ENCODE measurements at places on chromosomes 16 and 17. TPM values are rescaled to one million over a fixed set of nuclear protein-coding genes. Genes with fewer than 3 reads are reported as not detected.

KRT28 gene
- not detected for total RNA-seq

DNA sequence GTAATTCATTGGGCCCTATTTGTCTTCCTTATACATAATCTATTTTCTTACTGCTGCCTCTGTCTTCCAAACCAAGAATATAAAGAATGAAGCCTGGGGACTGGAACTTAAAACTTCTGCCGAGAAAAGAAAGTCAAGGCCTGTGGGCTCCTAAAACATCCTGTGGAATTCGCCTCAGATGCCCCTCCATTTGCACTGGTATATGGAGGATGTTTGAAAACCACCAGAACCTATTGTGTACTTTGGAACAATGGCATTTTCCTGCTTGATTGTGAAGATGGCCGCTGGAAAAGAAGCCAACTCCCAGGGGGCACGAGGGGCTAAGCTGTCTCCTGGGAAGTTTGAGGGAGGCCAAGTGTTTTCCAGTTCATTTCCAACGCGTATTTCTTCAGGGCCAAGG lies 122.4 kb downstream of the WWOX start:
- DNase-seq: no peak

DNA sequence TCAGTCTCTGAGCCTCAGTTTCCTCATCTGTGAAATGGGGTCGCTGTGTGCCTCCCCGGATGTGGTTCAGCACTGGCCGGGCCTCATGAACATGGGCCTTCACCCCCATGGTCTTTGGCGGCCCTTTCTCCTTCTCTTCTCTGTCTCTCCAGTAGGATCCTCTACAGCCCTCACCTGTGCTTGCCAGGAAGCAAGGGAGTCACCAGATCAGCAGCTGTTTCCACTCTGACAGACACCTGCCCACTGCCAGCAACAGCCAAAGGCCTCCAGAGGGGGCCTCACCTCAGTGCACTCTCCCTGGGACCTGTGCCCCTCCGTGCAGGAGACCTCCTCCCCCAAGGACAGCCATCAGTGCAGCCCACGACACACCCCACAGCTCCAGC lies 89.4 kb downstream of the C16orf78 start:
- no peak for DNase-seq

TBX4 gene
- total RNA-seq: not detected

DNA sequence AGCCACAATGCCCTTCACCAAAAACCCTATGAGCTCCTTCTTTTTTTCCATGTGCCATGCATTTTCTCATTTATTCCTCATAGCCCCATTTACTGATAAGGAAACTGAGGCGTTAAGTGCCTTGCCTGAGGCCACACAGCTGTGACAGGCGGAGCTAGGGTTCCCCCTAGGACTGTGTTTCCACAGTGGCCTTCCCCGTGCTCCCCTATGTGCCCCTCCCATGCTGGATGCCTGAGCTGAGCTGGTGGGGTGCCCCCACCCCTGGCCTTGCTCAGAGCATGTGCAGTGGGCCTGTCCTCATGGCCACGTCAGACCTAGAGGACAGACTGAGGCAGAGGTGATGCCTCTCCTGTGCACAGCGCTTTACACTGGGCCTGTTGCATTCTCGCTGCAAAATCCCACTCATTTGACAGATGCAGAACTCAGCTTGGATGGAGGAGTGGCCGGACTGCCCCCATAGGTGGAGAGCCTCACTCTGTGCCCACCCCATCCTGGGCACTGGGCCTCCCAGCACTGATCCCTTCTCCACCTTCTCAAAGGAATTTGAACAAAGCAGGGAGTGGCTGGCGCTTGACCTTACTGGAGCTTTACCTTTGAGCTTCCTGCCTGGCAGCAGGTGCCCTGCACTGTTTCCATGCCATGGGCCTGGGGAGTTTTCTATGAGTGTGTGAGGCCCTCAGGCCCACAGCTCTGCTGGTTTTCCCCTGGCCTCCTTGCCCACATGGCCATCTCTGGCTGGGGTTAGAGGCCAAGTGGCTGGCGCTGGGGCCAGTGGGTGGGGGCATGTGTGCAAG lies 2.6 kb downstream of the MAP2K3 start:
- DNase-seq: no peak

SLC16A6 gene
- total RNA-seq: 1.1 TPM

SYT17 gene
- total RNA-seq: 8.2 TPM

DNA sequence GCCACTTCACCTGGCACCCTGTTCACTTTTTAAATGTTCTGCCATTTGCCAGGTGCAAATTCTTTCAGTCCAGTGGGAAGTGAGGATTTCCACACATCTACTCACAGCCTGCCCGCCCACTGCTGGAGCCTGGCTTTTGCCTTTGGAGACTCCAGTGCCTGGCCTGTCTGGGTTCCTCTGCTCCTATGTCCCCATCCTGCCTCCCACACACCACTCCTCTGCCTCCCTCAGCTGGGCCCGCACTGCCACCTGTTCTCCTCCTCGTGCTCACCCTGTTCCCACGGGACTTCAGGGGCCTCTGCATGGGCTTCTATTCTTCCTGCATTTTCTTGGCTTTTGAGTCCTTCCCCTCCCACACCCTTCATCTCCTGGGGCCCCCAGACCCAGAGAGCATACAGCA lies 7.9 kb upstream of the NDRG4 start:
- DNase-seq: no peak

DNA sequence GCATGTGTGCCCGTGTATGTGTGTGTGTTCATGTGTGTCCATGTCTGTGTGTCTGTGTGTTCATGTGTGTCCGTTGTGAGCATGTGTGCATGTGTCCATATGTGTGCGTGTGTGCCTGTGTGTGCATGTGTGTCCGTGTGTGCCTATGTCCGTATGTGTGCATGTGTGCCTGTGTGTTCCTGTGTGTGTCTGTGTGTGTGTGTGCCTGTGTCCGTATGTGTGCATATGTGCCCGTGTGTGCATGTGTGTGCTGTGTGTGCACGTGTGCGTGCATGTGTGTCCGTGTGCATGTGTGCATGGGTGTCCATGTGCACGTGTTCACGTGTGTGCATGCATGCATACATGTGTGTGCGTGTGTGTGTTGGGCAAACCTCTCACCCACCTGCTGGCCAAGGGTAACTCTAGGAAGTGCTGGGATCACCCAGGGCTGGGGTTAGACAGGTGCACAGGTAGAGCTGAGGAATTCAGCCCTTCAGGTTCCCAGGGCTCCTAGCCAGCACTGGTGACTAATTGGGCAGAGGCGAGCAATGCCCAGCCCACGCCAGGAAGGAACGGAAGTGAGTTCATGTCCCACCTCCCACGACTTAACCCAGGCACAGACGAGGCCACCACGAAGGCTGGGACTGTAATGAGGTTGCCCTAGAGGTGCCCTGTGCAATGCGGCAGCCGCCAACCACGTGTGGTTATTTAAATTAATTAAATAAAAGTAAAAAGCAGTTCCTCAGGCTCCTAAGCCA lies 8.2 kb upstream of the CSNK1D start:
- DNase-seq: no peak

GRCh38 chr17:69871318-69871717 lies 203.7 kb upstream of the KCNJ16 start:
- no peak for DNase-seq

DNA sequence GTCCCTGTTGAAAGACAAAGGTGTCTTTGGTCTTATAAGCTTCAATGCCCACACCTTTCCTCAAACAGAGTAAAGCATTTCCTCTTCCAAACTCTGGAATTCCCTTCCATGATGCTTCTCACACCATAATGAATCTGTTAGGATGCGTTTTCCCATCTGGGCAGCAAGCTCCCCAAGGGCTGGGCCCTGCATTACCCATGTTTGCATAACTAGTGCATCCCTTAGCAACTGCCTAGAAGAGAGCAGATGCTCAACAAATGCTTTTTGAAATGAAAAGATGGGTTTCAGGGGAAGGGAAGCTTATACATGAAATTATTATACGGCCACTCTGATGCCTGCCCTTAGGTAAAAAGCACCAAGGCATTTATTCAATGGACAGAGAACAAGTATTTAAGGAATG lies 124.5 kb upstream of the CCL2 start:
- DNase-seq: no peak

DNA sequence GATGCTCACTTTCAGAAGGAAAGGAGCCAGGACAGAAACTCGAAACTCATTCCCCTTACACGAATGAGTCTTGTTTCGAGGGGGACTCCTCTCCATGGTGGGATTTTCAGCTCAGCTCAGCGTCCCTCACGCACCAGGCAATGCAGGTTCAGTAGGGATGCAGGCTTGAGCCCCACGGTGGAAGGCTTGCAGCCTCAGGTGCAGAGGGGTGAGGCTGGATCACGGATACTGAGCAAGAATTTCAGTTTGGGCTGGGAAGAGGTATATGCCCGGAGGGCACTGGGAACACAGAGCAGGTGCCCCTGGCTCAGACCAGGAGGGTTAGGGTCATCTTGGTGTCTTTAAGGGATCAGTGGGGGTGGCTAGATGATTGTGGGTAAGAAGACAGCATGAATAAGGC lies 344.9 kb upstream of the TNRC6C start:
- no peak for DNase-seq

- DNase-seq: no peak
Observed at GRCh38 chr17:43068570-43069367, 43.7 kb downstream of the RND2 start.

KRTAP3-1 gene
- total RNA-seq: not detected

DNA sequence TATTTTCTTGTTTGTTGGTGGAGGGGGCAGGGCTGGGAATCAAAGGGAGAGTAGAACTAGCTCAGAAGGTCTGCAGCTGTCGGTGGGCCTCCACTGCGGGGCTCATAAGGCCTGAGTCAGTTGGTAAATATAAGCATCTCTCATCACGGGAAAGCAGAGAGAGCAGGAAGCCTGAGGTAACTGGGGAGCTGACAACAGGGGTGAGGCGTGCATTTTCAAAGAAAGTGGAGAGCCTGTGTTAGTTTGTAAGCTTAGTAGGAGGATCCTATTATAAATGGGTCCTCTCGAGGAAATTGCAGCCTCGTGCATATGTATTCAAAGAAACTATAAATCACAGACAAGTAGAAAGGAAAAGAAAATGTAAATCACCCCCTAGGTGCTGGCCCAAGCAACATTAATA lies 221.0 kb upstream of the CDH13 start:
- DNase-seq: no peak

FAM171A2 gene
- total RNA-seq: 3.7 TPM

GRCh38 chr17:46770818-46771560 lies 47.5 kb downstream of the WNT3 start:
- DNase-seq: peak; percentile 60

DNA sequence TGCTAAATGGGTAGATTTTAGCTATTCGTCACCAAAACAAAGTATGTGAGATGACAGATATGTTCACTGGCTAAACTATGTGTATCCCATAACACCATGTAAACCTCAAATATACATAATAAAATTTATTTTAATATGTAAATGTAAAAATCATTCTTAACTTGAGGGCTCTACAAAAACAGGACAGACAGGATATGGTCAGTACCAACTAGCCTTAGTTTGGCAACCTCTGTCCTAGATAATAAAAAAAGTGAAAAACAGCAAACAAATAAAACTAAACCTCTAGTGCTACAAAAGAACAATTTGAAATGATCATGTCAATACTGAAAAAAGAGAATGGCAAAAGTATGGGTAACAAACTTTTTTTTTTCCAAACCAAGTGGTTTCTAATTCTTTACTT lies 33.8 kb downstream of the NCOR1 start:
- DNase-seq: no peak

CACNG4 gene
- total RNA-seq: 0.36 TPM

- DNase-seq: no peak
Observed at GRCh38 chr17:3980381-3981014, 16.3 kb upstream of the ATP2A3 start.

DNA sequence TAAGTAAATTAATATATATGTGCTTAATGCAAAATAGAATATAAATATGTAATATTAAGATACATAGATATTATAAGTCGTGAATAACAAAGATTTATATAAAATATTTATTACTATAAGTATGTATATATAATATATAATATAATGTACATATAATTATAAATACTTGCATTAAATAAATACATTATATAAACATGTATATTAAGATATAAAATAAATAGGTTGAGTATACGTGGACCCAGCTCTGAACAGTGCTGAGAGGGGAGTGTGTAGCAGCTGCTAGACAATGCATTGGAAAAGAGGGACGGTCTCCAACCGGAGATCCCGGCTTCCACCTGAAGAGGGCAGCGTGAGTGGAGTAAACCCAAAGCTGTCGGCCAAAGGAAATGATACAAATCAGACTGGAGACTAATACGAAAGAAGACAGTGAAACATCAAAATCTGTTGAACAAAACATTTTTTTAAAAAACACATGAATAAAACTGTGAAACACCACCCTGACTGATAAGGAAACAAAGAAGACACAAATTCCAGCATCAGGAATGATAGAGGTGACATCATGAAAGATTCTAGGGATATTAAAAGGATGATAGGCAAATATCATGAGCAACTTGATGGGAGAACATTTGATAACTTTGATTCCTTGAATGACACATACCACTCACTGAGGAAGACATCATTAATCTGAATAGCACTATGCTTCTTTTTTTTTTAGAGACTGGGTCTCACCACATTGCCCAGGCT lies 125.4 kb upstream of the CHMP6 start:
- DNase-seq: peak; percentile 85

RPUSD1 gene
- total RNA-seq: 11.4 TPM

GRCh38 chr16:54200720-54201119 lies 85.9 kb downstream of the IRX3 start:
- no peak for DNase-seq

- DNase-seq: no peak
Observed at GRCh38 chr17:28112181-28112580, 69.7 kb downstream of the NLK start.

CASKIN1 gene
- 1.6 TPM for total RNA-seq

DNA sequence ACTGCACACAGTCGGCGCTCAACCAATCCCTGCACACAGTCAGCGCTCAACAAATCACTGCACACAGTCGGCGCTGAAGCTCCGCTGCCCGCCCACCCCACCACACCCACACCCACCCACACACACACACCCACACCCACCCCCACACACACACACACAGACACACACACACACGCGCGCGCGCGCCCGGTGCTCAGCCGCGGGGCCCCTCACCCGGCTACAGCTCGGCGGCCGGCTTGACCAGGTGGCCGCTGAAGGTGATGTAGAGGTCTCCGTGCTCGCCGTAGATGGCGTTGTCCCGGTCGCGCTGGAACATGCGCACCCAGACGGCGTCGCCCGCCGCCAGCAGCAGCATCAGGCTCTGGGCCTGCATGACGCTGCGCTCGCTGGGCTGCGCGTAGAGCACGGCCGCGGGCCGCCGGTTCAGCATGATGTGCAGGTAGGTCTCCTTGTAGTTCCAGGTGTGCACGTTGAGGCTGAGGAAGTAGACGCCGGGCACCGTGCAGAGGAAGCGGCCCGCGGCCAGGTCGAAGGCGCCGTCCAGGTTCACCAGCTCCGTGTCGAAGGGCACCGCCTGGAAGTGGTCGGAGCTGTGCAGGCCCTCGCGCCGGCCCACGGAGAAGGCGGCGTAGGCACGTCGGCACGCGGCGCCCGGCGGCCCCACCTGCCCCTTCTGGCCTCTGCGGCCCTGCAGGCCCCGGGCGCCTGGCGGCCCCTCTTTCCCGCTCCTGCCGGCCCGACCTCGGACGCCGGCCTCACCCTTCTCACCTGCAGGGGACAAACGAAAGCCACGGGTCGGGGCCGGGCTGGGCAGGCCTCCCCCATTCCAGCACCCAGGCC lies 2.5 kb downstream of the C1QTNF8 start:
- no peak for DNase-seq

ALOX15B gene
- not detected for total RNA-seq

SLC5A2 gene
- total RNA-seq: not detected

- DNase-seq: no peak
Observed at GRCh38 chr16:89193576-89194293, 6.6 kb downstream of the SLC22A31 start.

OR3A3 gene
- not detected for total RNA-seq

- DNase-seq: no peak
Observed at GRCh38 chr16:26457095-26457494, 609.6 kb upstream of the C16orf82 start.

Data from sciatic nerve (tissue), 2 donors.